ENCODE measurements at places on chromosomes 4 and X. TPM values are rescaled to one million over a fixed set of nuclear protein-coding genes. Genes with fewer than 3 reads are reported as not detected.
A peak's percentile ranks its signal among the peaks of the same experiment; 100 is the strongest.

DNA sequence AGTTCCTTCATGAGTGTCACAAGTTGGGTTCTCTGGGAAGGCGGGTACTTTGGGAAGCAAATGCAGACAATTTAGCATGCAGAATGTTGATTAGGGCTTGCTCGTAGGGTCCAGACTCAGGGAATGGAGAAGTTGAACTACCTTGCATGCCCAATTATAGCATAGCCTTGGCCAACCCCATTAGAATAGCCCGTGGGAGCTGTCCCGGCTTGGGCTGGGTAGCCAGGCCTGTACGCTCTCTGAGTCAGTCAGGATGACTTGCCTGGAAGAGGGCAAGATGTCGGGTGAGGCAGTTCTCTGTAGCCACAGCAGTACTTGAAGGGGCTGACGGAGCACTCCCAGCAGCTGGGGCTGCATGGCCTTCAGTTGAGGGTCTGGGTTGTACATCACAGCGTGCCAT, 19.5 kb downstream of the KIAA0232 start:
- DNase-seq = no peak
- no peak overlapping the region for H3K27ac ChIP-seq
- no peaks in the 10 kb centered on the region for H3K27me3 ChIP-seq
- H3K4me3 ChIP-seq = no peak overlapping the region
- no peaks in the 10 kb centered on the region for H3K36me3 ChIP-seq

CFAP47 gene
- total RNA-seq = not detected

GRCh38 chr4:103075435-103075893, 1.1 kb downstream of the SLC9B2 start:
- H3K27ac ChIP-seq = peak overlapping the region; percentile 89
- no peaks in the 10 kb centered on the region for H3K27me3 ChIP-seq
- H3K4me3 ChIP-seq = peak overlapping the region; percentile 58
- peaks cover 3% of the 10 kb centered on the region for H3K4me1 ChIP-seq
- no peak for DNase-seq

BRS3 gene
- not detected for total RNA-seq

DNA sequence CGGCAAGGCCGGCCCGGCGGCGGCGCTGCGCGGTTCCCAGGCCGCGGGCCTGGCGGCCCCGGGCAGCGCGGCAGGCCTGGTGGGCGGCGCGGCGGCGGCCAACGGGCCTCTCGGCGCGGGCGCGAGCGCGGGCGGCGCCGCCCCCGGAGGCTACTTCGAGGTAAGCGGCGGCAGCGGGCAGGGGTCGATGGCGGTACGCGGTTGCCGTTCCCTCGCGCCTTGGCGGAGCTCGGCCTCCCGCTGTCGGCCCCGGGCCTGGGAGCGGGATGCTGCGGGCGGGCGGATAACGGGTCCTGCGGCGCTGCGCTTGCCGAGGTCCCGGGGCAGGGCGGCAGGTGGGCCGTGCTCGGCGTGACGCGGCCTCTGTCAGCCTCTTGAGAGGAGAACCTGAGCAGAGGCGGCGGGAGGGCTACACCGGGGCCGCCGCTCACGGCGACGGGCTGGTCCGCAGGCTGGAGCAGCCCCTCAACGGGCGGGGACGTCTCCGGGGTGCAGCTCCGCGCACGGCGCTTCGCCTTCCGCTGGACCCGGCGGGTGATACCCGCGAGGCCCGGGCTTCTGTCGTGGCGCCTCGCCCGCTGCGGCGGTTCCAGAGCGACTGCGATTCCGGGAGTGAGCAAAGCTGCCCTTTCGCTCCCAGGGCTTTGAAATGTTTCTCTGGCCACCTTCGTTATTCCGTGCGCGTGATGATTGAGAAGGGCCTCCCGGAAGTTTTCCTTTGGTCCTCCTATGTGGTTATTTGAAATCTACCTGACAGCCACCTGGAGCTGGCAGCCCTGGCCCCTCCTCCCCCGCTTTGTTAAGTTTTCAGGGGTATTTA, 774 bp downstream of the FAM193A start:
- H3K36me3 ChIP-seq = no peaks in the 10 kb centered on the region
- peak overlapping the region; percentile 100 for H3K4me3 ChIP-seq
- DNase-seq = no peak
- H3K4me1 ChIP-seq = peaks cover 15% of the 10 kb centered on the region
- H3K27ac ChIP-seq = peak overlapping the region; percentile 89
- H3K27me3 ChIP-seq = no peaks in the 10 kb centered on the region

GRCh38 chr4:657834-658667, 16.0 kb downstream of the ATP5ME start:
- H3K4me3 ChIP-seq = no peak overlapping the region
- H3K27ac ChIP-seq = no peak overlapping the region
- H3K36me3 ChIP-seq = no peaks in the 10 kb centered on the region
- no peaks in the 10 kb centered on the region for H3K4me1 ChIP-seq
- no peak for DNase-seq

XAGE1A gene
- not detected for total RNA-seq

PRMT9 gene
- 1.6 TPM for total RNA-seq

DNA sequence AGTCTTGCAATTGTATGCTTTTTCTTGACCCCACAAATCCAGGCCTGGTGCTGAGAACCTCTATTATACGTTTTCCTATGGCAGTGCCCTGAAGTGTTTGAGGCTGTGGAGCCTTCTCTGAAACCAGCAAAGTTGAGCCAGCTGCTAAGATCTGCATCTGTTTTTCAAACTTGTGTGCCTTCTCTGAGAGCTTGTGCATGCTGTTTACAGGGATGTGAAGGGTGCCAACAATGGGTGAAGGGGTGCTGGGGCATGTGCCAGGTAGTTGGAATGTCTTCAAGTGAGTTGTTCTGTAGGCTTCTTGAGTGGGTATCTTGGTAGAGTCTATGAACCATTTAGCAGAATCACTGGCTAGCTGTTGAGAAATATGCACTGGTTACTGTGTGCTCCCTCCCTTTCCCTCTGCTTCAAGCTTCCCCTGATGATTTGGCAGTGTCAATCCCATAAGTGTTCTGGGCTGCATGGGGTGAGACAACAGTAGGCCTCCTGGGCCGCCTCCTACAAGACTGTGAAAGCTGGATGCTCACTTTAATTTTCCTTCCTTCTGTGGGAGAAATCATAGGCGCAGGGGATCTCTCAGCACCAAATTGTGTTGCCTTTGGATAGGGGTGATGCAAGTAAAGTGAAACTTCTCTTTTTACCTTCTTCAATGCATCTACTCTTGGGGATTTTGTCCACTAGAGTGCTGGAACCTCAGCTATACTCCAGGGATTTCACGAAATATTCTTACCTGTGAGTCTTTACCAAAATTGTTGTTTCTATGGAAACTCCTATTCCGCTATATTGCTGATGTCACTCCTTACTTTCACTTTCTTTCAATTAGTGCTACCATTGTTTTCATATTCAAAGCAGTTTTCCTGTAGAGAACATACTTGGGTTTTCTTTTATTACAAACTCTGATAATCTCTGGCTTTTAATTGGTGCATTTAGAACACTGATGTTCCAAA, 30.0 kb downstream of the ITM2A start:
- H3K36me3 ChIP-seq = no peaks in the 10 kb centered on the region
- DNase-seq = no peak
- no peak overlapping the region for H3K27ac ChIP-seq
- H3K27me3 ChIP-seq = no peaks in the 10 kb centered on the region
- no peaks in the 10 kb centered on the region for H3K4me1 ChIP-seq
- no peak overlapping the region for H3K4me3 ChIP-seq

GRCh38 chr4:6335040-6335590, 65.5 kb downstream of the WFS1 start:
- H3K4me1 ChIP-seq = no peaks in the 10 kb centered on the region
- no peaks in the 10 kb centered on the region for H3K36me3 ChIP-seq
- no peak overlapping the region for H3K4me3 ChIP-seq
- H3K27ac ChIP-seq = no peak overlapping the region

RBM46 gene
- not detected for total RNA-seq

RASSF6 gene
- 1.4 TPM for total RNA-seq

GRCh38 chr4:10671366-10671765, 13.2 kb downstream of the CLNK start:
- no peak for DNase-seq
- H3K4me1 ChIP-seq = no peaks in the 10 kb centered on the region
- no peaks in the 10 kb centered on the region for H3K27me3 ChIP-seq
- H3K4me3 ChIP-seq = no peak overlapping the region
- H3K27ac ChIP-seq = no peak overlapping the region
- no peaks in the 10 kb centered on the region for H3K36me3 ChIP-seq

GRCh38 chr4:174041555-174042105, 241.8 kb downstream of the FBXO8 start:
- no peaks in the 10 kb centered on the region for H3K27me3 ChIP-seq
- no peak overlapping the region for H3K4me3 ChIP-seq
- DNase-seq = no peak

- H3K27ac ChIP-seq = no peak overlapping the region
- no peaks in the 10 kb centered on the region for H3K4me1 ChIP-seq
- H3K27me3 ChIP-seq = no peaks in the 10 kb centered on the region
- no peaks in the 10 kb centered on the region for H3K36me3 ChIP-seq
- no peak overlapping the region for H3K4me3 ChIP-seq
Measured at GRCh38 chrX:108640817-108641216, 95.5 kb downstream of the IRS4 start.

DNA sequence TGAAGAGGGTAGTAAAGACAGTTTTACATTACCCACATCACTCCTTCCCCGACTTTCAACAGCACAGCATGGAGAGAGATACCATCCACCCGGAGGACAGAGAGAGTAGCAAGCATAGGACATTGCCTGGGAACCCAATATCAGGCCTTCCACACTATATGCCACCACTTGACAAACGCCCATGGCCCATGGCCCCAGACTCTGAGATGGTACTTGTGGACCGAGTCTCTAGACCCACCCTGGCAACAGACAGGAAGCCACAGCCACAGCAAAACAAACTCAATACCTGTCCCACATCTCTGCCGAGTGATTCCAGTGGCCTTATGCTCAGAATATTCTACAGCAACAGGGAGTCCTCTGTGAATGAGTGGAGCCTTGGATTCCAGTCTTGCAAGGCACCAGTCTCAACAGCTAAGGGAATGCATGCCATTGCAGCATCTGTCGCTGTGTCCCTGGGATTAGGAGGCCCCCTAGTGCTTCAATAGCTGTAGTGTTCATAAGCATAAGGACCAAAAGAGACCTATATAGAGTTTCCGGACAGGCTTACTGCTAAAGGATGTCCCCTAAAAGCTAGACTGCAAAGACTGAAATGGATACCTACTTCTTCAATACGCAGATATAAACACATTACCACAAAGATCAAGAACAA, 14.7 kb upstream of the CT55 start:
- DNase-seq = no peak
- H3K4me3 ChIP-seq = no peak overlapping the region
- H3K36me3 ChIP-seq = no peaks in the 10 kb centered on the region
- H3K27ac ChIP-seq = no peak overlapping the region
- no peaks in the 10 kb centered on the region for H3K27me3 ChIP-seq

EMD gene
- 86.3 TPM for total RNA-seq

ABCG2 gene
- 6.1 TPM for total RNA-seq

- no peak overlapping the region for H3K4me3 ChIP-seq
- no peaks in the 10 kb centered on the region for H3K36me3 ChIP-seq
- H3K4me1 ChIP-seq = no peaks in the 10 kb centered on the region
Measured at GRCh38 chr4:158758142-158758541, 10.7 kb upstream of the FNIP2 start.

PAGE5 gene
- not detected for total RNA-seq

GRCh38 chr4:95877636-95878035, 37.7 kb downstream of the PDHA2 start:
- no peaks in the 10 kb centered on the region for H3K27me3 ChIP-seq
- H3K36me3 ChIP-seq = no peaks in the 10 kb centered on the region
- H3K27ac ChIP-seq = no peak overlapping the region
- no peaks in the 10 kb centered on the region for H3K4me1 ChIP-seq

DNA sequence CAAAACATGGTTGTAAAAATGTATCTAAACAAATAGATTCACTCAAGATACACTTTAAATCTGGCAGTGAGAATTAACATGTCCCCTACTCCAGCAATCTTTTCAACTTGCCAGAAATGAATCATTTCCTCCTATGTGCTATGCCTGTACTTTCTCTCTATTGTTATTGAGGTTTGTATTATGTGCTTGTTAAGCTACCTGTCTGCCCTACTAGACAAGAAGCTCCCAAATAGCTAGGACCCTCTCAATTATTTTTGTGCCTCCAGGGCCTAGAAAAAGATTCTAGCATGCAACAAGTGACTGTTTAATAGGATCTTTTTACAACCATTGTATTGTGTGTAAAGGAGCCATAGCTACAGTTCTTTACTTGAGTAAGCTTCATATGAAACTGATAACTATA, 3.5 kb upstream of the SAP30 start:
- peak overlapping the region; percentile 58 for H3K27ac ChIP-seq
- no peak overlapping the region for H3K4me3 ChIP-seq
- H3K4me1 ChIP-seq = no peaks in the 10 kb centered on the region
- no peaks in the 10 kb centered on the region for H3K27me3 ChIP-seq
- no peaks in the 10 kb centered on the region for H3K36me3 ChIP-seq

GRCh38 chr4:8938623-8939022, 67.0 kb upstream of the HMX1 start:
- no peak for DNase-seq
- no peaks in the 10 kb centered on the region for H3K4me1 ChIP-seq
- no peak overlapping the region for H3K27ac ChIP-seq
- H3K4me3 ChIP-seq = no peak overlapping the region
- H3K27me3 ChIP-seq = no peaks in the 10 kb centered on the region
- no peaks in the 10 kb centered on the region for H3K36me3 ChIP-seq

TCEAL2 gene
- total RNA-seq = not detected

- no peaks in the 10 kb centered on the region for H3K4me1 ChIP-seq
- DNase-seq = no peak
- no peak overlapping the region for H3K4me3 ChIP-seq
- H3K36me3 ChIP-seq = no peaks in the 10 kb centered on the region
- H3K27me3 ChIP-seq = no peaks in the 10 kb centered on the region
- H3K27ac ChIP-seq = no peak overlapping the region
Measured at GRCh38 chr4:164779811-164780216, 25.9 kb downstream of the SMIM31 start.

All from ascending aorta (tissue), 2 donors.